ENCODE measurements at places on chromosomes 2 and 18. TPM values are rescaled to one million over a fixed set of nuclear protein-coding genes. Genes with fewer than 3 reads are reported as not detected.

Gene CFAP210
- not detected for total RNA-seq

Gene CHN1
- 14.2 TPM for total RNA-seq

Gene ACMSD
- not detected for total RNA-seq

Gene OTX1
- not detected for total RNA-seq

Gene IL1F10
- total RNA-seq: not detected

Gene VAMP8
- 15.5 TPM for total RNA-seq

Gene SLC25A52
- total RNA-seq: not detected

DNA sequence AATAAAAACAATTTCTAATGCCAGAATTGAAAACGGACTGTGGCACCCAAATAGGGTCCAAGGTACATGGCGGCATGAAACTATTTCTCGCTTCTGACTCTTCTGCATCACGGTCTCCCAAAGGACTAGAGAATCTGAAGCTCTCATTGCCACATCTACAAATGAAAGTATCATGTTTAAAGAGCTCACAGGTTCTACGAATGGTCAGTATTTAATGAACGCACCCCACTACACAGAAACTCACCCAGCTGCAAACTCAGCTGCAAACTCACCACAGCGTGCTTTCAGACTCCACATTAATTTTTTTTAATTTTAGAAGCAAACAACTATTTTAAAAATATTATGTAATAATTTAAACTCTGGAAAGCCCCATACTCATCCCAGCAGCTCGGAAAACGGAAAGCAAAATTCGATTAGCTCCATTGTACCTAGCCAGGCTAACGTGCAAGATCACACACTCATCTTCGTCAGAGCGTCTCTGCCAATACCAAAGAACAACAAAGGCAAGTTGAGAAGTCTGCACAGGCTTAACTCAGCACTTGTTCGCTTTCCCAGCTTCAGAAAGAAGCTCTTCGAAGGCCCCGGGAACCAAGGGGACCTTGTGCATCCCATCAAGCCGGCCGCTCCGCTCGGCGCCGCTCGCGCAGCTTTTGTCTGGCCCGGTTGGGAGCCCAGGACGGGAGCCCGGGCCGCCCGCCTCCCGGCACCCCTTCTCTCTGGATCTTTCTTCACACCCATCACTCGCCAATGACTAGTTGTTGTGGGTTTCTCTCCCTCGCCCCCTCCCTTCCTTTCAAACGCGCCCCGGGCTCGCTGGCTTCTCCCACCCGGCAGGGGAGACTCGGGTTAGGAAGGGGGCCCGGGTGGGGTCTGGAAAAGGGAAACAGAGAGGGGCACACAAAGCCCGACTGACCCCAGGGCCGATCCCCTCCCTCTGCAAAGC is 785 bp downstream of the CLASP1 start:
- peak; percentile 39 for DNase-seq

- DNase-seq: no peak
Observed at GRCh38 chr18:74524097-74524496, 10.2 kb upstream of the CNDP1 start.

GRCh38 chr2:68188831-68189230 is 31.1 kb downstream of the PNO1 start:
- DNase-seq: no peak

DNA sequence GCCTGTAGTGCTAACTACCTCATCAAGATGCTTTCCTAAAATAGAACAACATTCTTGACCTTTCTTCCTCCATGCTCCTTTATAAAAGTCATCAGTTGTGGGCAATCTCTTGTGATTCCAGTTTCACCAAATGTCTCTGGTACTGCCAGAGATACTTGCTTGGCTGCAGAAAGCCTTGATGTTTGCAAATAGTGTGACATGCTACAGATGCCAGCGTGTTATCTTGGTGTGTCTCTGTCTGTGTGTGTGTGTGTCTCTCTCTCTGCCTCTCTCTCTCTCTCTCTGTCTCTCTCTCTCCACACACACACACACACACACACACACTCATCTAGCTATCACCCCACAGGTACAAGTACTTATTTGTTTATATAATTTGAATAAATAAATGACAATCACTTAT is 146.9 kb downstream of the CCDC102B start:
- DNase-seq: no peak

- no peak for DNase-seq
Observed at GRCh38 chr18:51363384-51363783, 165.9 kb upstream of the MEX3C start.

DNA sequence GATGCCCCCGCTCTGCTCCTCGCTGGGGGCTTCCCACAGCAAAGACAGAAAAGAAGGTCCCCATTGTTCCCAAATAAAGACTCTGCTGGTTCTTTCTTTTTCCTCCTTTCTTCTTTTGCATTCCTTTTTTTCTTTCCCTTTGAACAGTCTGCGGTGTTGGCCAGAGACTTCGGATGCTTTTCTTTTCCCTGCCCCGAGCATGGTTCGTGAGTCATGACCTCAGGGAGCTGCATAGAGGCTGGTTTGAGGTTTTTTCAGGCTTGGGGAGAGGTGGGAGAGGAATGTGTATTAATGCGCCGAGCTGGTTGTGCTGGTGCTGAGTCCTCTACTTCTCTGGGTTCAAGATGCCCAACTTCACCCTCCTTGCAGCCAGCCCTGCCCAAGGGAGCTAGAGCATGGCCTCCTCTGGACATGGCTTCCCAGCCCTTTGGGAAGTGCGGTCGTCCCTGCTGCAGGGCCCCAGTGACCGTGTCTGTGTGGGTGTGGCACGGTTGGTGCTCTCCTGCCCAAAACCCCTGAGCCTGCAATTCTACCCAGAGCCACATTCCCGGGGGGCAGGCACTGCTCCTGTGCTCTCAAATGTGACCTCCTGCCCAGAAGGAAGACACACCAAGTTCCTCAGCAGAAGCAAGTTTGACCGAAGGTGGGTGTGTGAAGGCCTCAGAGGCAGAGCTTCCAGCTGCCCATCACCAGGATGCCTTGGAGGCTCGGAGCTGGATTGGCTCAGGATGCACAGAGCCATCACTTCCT is 9.0 kb upstream of the ARHGEF4 start:
- no peak for DNase-seq

GRCh38 chr2:104897515-104898184 is 43.7 kb downstream of the POU3F3 start:
- no peak for DNase-seq

DNA sequence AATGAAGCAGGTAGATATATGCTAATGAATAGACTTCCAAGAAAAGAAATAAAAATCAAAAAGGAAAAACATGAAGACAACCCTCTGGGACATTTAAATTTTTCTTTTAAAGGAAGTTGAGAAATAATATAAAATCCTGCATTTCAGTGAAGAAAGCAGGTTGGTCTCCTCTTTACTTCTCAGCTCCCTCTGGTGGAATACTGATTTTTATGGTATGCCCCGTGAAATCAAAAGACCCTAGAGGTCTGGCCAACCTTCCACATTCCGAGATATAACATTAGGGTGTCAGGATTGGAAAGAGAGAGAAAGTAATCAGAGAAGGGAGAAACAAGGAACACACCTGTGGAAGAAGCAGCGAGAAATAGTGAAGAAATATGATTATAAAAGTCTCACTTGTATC is 72.7 kb downstream of the DNER start:
- DNase-seq: no peak

GRCh38 chr2:14422426-14422825 is 210.1 kb upstream of the LRATD1 start:
- no peak for DNase-seq

DNA sequence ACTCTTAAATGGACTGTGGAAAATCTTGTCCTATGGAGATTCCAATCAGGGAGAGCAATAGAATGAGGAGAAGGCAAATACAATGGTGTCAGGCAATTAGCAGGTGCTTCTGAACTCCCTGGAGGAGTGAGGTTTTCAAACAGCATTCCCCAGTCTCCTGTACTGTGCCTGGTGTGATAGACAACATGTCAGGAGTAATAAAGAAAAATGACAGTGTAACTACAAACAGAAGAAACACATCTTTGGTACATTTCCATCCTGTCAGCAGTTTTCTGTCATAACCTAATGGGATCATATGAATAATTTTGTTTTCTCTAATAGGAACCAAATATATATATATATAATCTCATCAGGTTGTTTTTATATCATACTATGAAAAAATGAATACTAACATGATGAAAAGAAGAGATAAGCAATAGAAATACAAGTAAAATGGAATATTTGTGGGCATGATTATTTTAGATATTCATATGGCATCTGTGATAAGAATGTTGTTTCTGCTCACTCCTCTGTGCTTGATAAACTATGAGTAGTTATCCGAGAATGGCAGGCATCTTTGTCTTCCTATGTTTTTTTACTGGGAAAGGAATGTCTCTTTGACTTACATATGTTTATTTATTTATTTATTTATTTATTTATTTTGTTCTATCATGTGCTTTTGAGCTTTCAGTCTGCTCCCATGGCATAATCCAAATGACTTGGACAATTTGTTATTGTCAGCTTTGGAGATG is 441.7 kb downstream of the TXNL1 start:
- DNase-seq: no peak

DNA sequence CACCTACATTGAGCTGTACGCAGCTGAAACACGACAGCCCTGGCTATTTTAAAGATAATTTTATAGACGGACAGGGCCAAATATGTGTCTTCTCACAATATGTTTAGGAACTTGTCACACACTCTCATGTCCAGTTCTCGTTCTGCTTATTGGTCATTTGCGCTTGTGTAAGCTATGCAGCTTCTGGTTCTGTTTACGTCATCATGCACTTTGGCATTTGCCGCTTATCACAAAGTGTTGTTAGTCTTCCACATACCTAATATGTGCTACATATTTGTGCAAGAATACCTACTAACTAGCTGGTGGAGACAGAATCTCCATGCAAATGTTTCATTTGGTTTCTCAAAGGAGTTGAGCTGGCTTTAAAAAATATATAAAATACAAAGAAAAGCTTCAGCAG is 7.5 kb upstream of the ZNF516 start:
- no peak for DNase-seq

GRCh38 chr2:218331745-218332144 is 24.9 kb upstream of the CATIP start:
- no peak for DNase-seq

GRCh38 chr18:58263055-58263957 is 219.3 kb downstream of the NEDD4L start:
- DNase-seq: no peak

GRCh38 chr18:44996261-44996660 is 315.6 kb downstream of the SETBP1 start:
- no peak for DNase-seq

GRCh38 chr2:32330136-32330535 is 26.7 kb upstream of the BIRC6 start:
- no peak for DNase-seq

- DNase-seq: no peak
Observed at GRCh38 chr2:8285081-8285480, 396.8 kb upstream of the ID2 start.

- DNase-seq: no peak
Observed at GRCh38 chr2:74429487-74430451, 8.2 kb downstream of the WDR54 start.

DNA sequence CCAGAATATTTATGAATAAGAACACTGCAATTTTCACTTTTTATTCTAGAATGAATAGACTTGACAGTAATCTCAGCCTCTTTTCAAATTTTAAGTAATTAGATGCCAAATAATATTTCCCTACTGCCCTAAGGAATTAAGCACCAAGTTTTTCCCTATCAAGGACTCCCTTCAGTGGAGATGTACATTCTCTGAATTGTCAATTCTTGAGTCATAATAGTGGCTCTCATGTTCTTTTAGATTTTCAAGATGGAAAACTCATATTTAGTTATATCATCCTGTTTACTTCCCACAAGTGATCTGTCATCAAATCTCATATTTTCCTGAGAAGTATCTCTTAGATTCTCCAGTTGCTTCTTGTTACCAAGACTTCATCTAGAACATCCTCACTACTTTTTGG is 1248.9 kb upstream of the CHAC2 start:
- DNase-seq: no peak

- DNase-seq: peak; percentile 25
Observed at GRCh38 chr2:157747695-157748370, 119.2 kb upstream of the ACVR1C start.

- DNase-seq: peak; percentile 29
Observed at GRCh38 chr18:77478646-77479442, 229.2 kb downstream of the GALR1 start.

GRCh38 chr2:74514368-74515270 is at the start of gene TLX2:
TSS of gene TLX2 (plus strand) at chr2:74514450. CDS start at chr2:74514807, 357 bp downstream.
- DNase-seq: no peak

GRCh38 chr2:118296663-118297062 is 208.4 kb downstream of the INSIG2 start:
- DNase-seq: no peak

- DNase-seq: no peak
Observed at GRCh38 chr2:8447610-8448221, 234.1 kb upstream of the ID2 start.

DNA sequence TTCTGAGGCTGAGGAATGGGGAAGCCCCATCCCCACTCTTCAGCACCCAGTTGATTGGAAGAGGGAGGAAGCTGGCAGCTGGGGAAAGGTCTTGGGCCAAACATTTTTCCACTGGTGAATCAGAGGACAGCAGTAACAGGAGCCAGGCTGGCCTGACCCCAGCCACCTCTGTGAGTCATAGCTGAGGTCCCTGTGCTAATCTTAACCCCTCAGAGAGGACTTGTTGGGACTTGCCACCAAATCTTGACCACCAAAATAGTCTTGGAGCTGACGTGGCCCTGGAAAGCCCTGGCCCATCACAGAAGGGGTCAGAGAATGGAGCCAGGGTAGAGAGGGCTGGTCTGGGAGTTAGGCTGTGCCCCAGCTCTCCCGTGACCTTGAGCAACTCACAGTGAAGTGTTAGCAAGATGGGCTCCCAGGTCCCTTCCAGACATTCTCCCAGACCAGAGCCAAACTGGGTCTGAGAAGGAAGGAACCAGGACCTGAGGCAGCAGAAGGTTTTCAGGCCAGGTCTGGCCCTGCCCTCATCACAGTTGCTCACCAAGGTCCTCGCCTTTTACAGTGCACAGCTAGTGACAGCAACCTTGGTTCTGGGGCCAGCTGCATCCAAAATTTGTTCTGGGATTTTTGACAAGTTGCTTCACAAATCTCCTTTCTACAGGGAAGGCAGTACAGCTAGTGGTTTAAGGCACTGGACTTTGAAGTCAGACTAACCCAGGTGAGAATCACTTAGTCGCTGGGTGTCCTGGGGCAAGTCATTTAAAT is 266.6 kb downstream of the CYP26B1 start:
- DNase-seq: peak; percentile 58

DNA sequence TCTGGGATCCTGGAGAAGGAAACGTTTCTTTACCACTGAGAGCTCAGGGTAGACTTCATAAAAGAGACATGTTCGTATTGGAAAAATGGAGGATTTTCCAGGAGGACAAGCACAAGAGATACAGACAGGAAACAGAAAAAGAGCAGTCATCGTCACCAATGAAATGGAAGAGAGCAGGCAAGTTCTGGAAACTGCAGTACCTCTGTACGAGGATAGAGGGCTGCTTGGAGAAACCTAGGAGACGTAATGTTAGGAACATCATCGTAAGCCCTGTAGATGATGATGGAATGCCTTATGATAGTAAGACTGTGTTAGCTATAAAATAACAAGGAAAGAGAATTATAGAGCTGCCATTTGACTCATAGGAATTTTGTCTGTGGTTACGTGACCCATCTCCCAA is 121.1 kb upstream of the KLHL14 start:
- DNase-seq: no peak

DNA sequence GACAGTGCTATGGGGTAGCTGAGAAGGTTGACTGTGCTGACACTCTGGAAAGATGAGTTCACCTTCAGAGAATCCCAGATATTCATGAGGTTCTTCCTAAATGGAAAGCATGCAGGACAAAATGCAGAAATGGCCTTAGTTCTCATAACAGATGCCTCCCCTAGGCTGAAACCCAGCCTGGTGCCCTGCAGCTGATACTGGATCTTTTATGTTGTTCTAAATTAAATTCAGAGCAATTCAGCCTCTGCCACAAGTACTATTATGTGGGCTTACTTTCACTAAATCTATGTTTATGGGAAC is 172.0 kb upstream of the SERPINE2 start:
- no peak for DNase-seq

All from left ventricle myocardium inferior (tissue), 1 donor.